ENCODE measurements at places on chromosomes 16 and 17. TPM values are rescaled to one million over a fixed set of nuclear protein-coding genes. Genes with fewer than 3 reads are reported as not detected.
A peak's percentile ranks its signal among the peaks of the same experiment; 100 is the strongest.

SLC5A10 gene
- 16.5 TPM for polyA plus RNA-seq

CLEC19A gene
- polyA plus RNA-seq, result not detected

KRT33B gene
- polyA plus RNA-seq, result not detected

GRCh38 chr16:10684511-10685151, 10.1 kb downstream of the TEKT5 start:
- H3K4me3 ChIP-seq, result no peak overlapping the region
- no peak for DNase-seq
- no peaks in the 10 kb centered on the region for H3K27me3 ChIP-seq
- H3K4me1 ChIP-seq, result no peaks in the 10 kb centered on the region
- no peak overlapping the region for H3K27ac ChIP-seq

GRCh38 chr16:74297145-74297665, 591 bp downstream of the PSMD7 start:
- peak overlapping the region; percentile 95 for H3K27ac ChIP-seq
- DNase-seq, result no peak
- H3K4me3 ChIP-seq, result peak overlapping the region; percentile 93
- H3K36me3 ChIP-seq, result peaks cover 18% of the 10 kb centered on the region
- H3K4me1 ChIP-seq, result no peaks in the 10 kb centered on the region
- no peaks in the 10 kb centered on the region for H3K27me3 ChIP-seq

- DNase-seq, result peak; percentile 45
- no peaks in the 10 kb centered on the region for H3K36me3 ChIP-seq
- peaks cover 2% of the 10 kb centered on the region for H3K4me1 ChIP-seq
- H3K27me3 ChIP-seq, result no peaks in the 10 kb centered on the region
Observed at GRCh38 chr16:86048221-86048620, 149.3 kb downstream of the IRF8 start.

GRCh38 chr16:4873091-4873490, 25.8 kb downstream of the UBN1 start:
- peaks cover 19% of the 10 kb centered on the region for H3K4me1 ChIP-seq
- no peak for DNase-seq
- no peak overlapping the region for H3K4me3 ChIP-seq
- peaks cover 71% of the 10 kb centered on the region for H3K36me3 ChIP-seq
- H3K27me3 ChIP-seq, result no peaks in the 10 kb centered on the region

GRCh38 chr17:57739402-57740234, 5.5 kb downstream of the CCDC182 start:
- DNase-seq, result no peak
- H3K27ac ChIP-seq, result no peak overlapping the region
- no peaks in the 10 kb centered on the region for H3K27me3 ChIP-seq
- H3K36me3 ChIP-seq, result no peaks in the 10 kb centered on the region

GRCh38 chr16:66923866-66924265, 1.5 kb downstream of the RRAD start:
- H3K4me1 ChIP-seq, result no peaks in the 10 kb centered on the region
- no peaks in the 10 kb centered on the region for H3K27me3 ChIP-seq
- no peaks in the 10 kb centered on the region for H3K36me3 ChIP-seq

DNA sequence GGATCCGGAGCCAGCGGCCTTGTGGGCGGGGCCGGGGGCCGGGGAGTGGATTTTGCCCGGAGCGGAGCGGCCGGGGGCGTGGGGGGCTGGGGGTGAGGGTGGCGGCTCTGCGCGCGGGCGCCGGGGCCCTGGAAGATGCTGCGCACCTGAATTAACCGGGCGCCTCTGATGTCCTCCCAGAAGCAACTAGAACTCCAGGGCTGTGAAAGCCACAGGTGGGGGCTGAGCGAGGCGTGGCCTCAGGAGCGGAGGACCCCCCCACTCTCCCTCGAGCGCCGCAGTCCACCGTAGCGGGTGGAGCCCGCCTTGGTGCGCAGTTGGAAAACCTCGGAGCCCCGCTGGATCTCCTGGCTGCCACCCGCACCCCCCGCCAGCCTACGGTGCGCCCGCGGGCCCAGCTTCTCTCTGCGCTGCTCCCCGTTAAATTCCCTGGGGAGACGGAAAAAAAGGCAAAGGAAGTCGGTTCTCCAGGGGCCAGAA, 549 bp downstream of the SLC26A11 start:
- H3K4me3 ChIP-seq, result peak overlapping the region; percentile 66
- peaks cover 14% of the 10 kb centered on the region for H3K4me1 ChIP-seq
- no peaks in the 10 kb centered on the region for H3K27me3 ChIP-seq
- H3K27ac ChIP-seq, result no peak overlapping the region

DNA sequence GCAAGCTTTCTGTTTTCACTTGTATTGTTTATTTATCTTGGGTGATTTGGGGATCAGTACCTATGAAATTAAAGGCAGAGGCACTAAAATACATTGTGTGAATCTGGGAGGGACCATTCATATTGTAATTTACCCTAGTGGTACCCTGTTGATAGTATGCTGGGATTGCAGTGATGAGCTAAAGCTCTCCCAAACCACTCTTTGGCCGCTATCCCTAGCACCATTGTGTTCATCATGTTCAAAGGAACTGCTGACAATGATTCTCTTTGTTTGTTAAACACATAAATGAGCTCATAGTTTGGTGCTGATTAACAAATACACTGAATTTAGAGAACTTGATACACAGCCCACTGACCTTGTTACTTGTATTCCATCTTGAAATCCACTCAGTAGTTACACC, 1469.8 kb downstream of the CDH11 start:
- H3K4me1 ChIP-seq, result no peaks in the 10 kb centered on the region
- no peak overlapping the region for H3K27ac ChIP-seq
- no peak overlapping the region for H3K4me3 ChIP-seq
- no peaks in the 10 kb centered on the region for H3K36me3 ChIP-seq
- no peak for DNase-seq

DNA sequence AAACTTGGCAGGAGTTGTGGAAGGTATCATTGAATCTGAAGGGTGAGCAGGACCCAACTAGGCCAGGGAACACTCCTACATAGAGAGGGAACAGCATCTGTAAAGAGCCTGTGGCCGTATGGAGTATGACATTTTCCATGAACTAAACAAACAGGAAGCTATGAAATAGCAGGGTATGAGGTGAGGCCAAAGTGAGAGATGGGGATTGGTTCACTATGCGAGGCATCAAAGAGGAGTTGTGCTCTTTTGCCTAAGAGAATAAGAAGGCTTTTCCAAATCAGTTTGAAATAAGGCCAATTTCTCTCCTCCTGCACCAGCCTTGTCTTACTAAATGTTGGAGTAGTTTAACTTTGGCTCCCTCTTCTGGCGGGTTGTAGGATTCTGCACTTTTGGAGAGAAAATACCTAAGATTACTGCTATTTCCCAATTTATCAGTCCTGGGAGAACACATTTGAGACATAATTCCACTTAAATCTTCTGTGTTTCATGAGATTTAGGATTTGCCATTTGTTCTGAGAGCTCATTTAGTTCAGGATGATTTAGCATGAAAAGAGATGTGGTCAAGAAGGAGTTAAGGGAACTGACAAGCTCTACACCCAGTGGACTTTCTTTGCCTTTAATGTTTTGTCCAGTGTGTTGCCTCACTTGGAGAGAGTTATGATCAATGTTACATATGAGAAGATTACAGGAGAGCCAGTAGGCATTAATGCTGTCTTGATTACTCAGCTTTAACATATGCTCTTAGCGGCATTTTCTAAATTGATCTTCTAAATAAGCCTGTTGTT, 55.4 kb downstream of the TNRC6C start:
- DNase-seq, result no peak
- no peaks in the 10 kb centered on the region for H3K27me3 ChIP-seq
- H3K4me3 ChIP-seq, result no peak overlapping the region

DNA sequence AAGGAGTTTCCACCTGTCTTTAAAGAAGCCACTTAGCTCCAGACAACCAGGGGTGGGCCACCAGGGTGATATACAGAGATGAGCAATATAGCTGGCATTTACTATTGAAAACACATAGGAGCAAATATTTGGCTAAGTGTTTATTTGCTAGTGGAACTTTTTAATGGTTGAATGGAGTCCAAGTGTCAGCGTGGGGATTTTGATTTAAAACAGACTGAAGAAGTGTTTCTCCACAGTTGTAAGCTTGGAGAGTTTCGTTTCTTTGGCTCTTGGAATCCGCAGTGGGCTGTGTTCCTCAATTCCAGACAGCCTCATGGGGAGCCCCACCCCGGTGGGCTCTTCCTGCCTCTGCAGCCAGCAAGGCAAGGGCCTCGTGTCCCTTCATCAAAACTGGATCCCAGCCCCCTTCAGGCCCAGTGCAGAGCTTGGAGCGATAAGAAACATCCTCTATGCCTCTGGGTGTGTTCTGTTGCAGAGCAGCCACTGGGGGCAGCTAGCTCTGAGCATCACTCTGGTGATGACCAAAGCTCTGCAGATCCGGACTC, 36.1 kb downstream of the NOG start:
- no peaks in the 10 kb centered on the region for H3K27me3 ChIP-seq
- no peak for DNase-seq
- no peaks in the 10 kb centered on the region for H3K36me3 ChIP-seq
- H3K4me1 ChIP-seq, result no peaks in the 10 kb centered on the region
- no peak overlapping the region for H3K4me3 ChIP-seq
- H3K27ac ChIP-seq, result no peak overlapping the region

GRCh38 chr17:35245196-35245486, 2.3 kb downstream of the SLFN5 start:
- no peaks in the 10 kb centered on the region for H3K27me3 ChIP-seq
- no peak overlapping the region for H3K4me3 ChIP-seq
- H3K36me3 ChIP-seq, result no peaks in the 10 kb centered on the region
